ENCODE measurements at places on chromosomes 12 and 14.

- DNase-seq = no peak
Measured at GRCh38 chr12:68178774-68179439, 19.4 kb upstream of the IFNG start.

- no peak for DNase-seq
Measured at GRCh38 chr14:34781242-34781641, 66.8 kb upstream of the CFL2 start.

GRCh38 chr12:71216725-71217579 is 59.2 kb upstream of the TSPAN8 start:
- DNase-seq = no peak

GRCh38 chr14:81269979-81270375 is 49.2 kb upstream of the GTF2A1 start:
- DNase-seq = no peak

GRCh38 chr14:52299692-52300278 is 14.3 kb upstream of the PTGER2 start:
- no peak for DNase-seq

DNA sequence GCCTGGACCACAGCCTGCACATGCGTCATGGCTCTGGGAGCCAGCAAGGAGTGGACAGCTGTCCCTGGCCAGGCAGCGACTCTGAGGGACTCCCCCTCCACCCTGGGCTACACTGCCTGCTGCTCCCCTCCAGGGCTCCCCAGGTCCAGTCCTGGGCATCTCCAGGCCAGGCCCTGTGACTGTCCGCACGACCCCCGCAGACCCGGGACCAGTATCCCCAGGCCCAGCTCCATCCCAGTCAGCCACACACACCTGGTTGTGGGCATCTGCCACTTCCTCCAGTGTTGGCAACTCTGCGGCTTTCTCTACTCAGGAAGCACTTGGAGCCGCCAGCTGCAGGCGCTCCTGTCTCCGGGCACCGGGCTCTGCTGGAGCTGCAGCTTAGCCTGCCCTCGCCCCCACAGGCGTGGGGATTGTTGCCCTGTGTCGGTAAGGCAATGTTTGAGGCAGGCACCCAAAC is 2.4 kb downstream of the ULK1 start:
- no peak for DNase-seq

- DNase-seq = no peak
Measured at GRCh38 chr12:24795699-24796347, 153.1 kb downstream of the BCAT1 start.

DNA sequence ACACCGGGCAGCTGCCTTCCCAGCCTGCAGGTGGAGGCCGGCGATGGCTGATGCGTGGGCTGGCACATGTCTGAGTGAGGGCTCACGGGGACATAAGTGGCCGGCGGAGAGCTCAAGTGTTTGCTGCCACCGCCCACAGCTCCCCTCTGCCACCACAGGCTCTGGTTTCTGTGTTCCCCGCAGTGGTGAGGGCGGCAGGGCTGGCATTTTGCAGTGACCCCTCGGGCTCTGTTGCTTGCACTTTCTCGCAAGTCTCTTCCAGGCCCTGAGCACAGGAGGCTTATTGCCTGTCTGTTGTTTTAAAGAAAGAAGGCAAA is 271.0 kb upstream of the RTL1 start:
- no peak for DNase-seq

- no peak for DNase-seq
Measured at GRCh38 chr14:96790706-96791105, 6.5 kb upstream of the VRK1 start.

- DNase-seq = no peak
Measured at GRCh38 chr12:89156340-89156739, 196.0 kb downstream of the DUSP6 start.

GRCh38 chr14:104689109-104689880 is at the start of gene INF2:
Gene INF2, plus strand, starts transcription at chr14:104689618. Its CDS starts 11,748 bp downstream, at chr14:104701366.
- DNase-seq = peak; percentile 23

DNA sequence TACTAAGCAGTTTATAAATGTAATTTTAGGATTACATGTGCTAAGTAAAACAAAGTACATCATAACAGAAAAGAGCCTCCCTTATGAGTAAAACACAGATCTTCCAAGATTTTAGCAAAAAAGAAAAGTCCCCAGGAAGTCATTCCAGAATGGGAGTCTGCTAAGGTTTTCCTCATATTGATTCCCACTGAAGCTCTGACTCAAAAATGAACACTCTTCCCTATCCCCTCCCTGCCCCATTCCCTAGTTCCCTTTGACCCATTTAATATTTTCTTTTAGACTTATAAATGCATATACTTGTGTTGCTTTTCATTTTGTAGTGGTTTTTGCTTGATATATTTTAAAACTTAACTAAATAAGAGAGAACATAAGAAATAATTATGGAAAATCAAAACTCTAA is 40.1 kb downstream of the PTGER2 start:
- no peak for DNase-seq

DNA sequence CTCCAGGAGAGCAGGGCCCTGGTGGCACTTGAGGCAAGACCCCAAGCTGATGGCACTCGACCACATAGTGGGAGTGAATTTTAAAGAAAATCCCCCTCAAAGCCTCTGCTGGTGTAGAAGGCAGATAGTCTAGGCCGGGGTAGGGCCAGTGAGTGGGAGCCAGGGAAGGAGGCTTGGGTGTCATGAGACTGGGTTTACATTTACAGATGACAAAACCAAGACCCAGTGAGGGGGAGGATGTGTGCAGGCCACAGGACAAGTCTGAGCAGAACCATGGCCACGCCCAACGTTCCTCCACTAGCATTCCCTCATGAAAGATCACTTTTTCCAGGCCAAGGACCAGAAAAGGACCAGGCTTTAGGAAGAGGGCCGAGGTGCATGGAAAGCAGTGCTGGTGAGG is 42.0 kb downstream of the EVL start:
- no peak for DNase-seq

DNA sequence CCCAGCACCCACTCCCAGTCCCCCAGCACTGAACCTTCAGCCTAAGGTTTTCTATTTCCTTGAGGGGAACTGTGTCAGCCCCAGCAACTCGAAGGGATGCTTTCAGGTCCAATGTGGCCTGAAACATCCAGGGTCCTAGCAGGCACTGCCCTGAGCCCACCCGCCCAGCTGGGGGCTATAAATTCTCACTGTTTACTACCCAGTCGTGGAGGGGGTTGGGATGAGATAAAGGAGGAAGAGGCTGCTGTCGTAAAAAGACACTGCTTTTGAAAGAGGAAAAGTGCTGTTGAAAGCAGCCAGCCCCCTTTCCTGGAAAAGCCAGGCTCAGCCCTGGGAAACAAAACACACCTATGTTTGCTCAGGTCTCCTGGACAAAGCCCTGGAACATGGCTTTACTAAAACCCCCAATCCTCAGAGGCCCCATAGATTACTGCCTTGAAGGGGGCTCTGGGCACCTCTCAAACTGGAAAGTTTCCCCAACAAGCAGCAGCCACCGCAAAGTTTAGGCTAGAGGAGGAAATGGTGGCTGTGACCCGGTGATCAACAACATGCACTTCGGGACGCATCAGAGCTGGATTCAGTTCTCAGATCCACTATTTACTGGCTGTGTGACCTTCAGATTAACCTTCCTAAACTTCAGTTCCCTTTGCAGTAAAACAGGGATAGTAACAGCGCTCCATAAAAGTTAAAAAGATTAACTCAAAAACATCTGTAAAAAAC is 51.0 kb downstream of the ACTN1 start:
- DNase-seq = no peak

DNA sequence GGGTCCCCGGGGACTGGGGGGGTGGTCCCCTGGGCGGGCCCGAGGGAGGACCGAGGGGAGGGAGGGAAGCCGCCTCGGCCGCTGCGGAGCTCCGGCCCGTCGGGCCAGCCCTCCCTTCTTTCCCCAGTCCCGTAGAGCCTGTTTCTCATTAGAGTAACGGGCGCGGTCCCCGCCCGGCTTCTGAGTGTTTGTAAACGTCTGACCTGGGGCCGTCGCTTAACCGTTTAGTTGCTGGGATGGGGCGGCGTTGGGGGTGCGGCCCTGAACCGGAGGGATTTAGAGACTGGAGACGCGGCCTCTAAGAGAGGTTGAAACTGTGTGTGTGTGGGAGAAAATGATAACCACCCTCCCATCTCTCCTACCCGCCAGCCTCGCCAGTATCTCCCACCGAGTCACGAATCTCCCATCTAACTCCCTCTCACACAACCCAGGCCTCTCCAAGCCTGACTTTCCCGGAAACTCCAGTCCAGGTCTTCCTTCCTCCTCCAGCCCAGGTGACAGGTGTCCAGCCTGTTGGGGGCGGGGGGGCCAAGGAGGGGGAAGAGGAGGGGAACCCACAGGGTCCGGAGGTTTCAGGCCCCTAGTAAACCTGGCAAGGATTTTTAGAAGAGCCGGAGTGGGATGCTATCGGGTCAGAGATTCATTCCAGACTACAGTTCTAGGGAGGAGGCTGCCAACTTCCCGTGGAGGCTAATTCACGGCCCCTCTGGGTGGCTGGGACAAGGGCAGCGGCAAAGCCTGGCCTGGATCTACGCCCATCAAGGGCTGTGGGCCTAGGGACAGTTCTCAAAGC is 1.1 kb upstream of the NFATC4 start:
- no peak for DNase-seq

GRCh38 chr12:68890701-68891113 is 42.3 kb downstream of the CPM start:
- DNase-seq = no peak

- no peak for DNase-seq
Measured at GRCh38 chr12:123113026-123113425, 37.9 kb downstream of the PITPNM2 start.

- DNase-seq = no peak
Measured at GRCh38 chr12:72189266-72189665, 82.9 kb upstream of the TRHDE start.

DNA sequence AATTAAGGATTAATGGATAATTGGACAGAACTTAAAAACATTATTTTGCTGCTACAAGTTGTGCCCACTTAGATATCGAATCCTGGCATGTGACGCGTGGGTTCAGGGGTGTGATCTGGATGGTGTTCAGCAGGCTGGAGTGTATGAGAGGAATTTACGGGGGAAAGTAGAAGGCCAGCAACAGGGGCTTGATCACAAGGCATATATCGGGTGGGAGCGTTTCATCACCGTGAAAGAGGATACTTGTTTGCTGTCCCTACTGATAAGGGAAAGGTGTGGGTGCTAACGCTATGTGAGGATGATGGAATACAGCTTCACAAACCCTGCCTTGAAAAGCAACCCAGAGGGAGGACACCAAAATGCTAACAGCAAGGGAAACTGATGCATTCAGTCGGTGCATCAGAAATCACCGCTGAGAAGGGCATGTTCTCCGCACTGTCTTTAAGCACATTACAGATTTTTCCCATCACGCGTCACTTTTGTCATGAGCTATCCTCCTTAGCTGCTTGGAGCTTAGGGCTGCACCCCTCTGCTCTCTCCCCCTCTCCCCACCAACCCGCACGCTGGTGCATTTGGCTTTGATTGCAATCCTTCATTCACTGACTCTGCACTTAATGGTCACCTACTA is 13.4 kb downstream of the HHIPL1 start:
- no peak for DNase-seq

DNA sequence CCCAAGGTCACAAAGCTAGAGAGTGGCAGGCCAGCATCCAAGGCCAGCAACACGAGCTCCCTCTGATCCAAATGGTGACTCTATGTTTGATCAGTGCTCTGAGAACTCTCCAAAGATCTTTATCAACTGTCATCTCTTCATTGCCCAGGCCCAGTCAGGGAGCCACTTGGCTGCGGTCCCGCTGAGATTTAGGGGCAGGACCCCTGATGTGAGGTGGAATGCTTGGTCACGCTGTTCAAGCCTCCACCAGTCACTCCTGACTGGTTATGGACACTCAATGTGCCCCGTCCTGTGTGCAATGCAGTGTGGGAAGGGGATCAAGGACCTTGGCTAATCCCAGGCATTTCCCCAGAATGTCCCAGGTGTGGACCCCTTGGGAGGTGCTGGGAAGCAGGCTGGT is 19.8 kb upstream of the TCL1B start:
- DNase-seq = no peak

All from stimulated activated CD8-positive, alpha-beta memory T cell treated with anti-CD3 and anti-CD28 coated beads, Interleukin-4, amount 100 ng/mL, for 1 hour (primary cell).